ENCODE measurements at places on chromosomes 7 and 10.

GRCh38 chr7:116236020-116236630, 25.8 kb downstream of the TES start:
- DNase-seq: peak; percentile 51

DNA sequence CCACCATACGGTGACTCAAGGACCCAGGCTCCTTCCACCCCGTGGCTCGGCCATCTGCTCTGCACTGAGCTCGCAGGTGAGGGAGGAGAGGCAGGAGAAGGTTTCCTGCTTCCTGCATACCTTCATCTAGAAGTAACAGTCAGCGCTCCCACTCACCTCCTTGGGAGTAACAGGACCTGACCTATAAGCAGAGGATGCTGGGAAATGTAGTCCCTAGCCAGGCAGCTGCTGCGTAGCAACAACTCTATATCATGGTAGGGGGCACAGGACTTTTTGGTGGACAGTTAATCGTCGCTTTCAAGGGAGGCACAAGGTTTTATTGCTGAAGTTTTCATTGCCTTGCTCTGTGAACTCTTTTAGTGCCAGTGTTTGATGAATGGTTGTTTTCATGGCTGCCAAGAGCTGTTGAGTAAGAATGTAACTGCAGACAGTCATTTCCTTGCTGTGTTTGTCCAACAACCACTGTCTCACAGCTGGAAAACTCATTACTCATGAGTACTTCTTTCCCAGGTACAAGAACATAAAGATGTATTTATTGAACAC, 10.2 kb upstream of the ZFYVE27 start:
- no peak for DNase-seq

DNA sequence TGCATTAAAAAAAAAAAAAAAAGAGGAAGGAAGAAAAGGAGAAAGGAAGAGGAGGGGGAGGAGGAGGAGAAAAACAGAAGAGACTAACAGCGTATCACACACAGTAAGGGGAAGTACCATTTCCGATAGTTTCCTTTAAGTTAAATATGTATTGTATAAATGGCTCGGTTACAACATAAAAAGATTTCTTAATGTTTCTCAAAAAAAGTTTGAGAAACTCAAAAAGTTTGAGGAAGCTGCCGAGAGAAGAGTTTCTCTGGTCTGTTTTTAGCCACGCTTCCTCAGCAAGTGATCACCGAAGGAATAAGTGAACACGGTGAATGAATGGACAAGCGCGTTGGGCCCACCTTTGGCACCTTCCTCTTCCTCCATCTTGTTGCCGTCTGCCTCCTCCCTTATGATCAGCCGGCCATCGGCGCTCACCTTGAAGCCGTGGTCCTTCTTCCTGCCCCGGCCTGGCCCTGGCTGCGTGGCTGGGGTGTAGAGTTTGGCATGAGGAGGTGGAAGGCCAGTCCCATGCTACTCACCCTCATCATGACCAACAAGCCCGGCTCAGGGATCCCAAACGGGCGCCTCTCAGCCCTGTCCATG, 31.3 kb upstream of the FRAT2 start:
- DNase-seq: no peak

DNA sequence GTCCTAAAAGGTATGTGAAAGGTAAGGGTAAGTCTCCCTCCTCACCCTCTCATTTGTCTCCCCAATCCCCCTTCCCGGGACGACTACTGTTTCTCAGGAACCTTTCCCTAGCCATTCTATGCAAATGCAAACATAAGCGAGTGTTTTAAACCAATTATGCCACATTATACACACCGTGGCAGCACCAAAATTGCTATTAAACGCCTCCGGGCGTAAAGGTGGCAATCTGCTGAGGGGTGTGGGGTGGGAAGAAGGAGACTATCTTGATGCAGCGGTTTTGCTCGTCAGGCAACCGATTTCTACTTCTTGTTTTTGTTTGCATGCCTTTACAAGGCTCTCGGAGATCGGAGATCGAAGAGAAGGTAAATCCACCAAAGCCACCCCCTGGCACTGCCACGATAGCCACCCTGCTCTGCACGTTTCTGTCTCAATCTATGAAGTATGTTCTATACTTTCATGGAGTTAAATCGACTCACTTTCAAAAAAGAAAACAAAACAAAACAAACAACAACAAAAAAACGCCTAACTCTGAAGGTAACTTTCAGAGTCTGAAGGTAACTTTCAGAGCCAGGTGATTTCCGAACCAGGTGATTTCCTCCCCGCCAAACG, 46.0 kb upstream of the CDK1 start:
- DNase-seq: no peak

- peak; percentile 5 for DNase-seq
Measured at GRCh38 chr10:84360637-84361365, 32.4 kb downstream of the CCSER2 start.

DNA sequence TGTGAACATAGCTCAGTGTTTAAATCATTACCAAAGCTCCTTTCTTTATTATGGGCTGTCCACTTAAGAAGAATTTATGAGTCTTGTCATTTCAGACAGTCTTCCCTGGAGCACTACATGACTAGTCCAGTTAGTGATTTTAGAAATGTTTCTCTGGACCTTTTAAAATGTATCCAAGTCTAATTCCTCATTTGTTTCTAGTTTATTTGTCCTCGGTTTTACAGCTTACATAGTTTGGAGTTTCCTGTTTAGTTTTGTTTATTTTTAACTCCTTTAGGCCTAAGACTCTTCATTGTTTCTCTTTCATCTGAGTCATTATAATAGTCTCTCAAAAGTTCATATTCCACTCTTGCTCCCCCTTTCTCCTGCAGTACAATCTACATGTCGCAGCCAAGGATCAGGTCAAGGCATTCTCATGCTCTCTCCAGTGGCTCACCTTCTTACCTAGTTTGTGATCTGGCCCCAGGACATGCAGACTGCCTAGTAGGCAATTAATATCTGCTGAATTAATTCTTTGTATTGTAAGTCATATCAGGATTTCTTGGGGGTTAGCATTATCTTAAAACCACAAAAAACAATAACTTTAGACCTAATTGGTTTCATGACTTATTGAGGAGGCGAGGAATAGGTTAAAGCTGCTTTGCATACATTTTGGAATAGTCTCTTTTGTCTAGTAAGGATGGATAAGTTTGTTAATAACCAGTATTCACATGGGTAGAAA, 93.8 kb downstream of the MAPK8 start:
- no peak for DNase-seq

- DNase-seq: no peak
Measured at GRCh38 chr10:7700577-7701125, 2.5 kb upstream of the ITIH2 start.

GRCh38 chr10:97876402-97876801, 26.8 kb downstream of the GOLGA7B start:
- DNase-seq: no peak

DNA sequence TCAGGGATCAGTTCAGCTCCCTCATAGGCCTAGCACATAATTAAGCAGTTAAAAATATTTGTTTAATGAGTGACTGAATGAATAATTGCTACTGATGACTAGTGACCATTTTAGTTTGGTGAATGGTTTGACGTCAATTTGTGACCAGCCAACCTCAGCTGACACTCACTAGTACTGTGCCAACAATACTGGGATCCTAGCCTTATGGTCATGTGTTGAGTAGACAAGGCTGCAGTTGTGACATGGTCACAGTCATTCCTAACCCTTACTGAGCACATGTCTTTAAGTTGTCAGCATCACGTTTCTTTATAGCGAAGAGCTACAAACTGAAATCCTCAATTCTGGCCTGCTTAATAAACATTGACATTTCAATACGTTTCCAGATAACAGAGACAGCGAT, 86.9 kb upstream of the SLC26A5 start:
- peak; percentile 62 for DNase-seq

DNA sequence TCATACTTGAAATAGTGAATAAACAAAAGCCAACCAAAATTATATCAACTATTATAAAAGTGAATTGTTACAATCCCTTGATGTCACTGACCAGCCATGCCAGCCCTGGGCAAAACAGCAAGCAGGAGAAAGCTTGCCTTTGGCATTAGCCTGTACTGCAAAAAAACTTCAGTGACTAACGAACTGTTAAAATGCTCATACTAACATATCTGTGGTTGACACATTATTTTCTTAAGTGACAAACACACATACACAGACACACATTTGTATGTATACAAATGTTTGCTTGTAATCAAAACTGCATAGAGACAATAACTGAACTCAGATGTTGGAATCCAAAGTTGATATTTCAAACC, 29.5 kb downstream of the CHCHD3 start:
- DNase-seq: no peak

- no peak for DNase-seq
Measured at GRCh38 chr10:63323701-63324494, 141.9 kb downstream of the JMJD1C start.

DNA sequence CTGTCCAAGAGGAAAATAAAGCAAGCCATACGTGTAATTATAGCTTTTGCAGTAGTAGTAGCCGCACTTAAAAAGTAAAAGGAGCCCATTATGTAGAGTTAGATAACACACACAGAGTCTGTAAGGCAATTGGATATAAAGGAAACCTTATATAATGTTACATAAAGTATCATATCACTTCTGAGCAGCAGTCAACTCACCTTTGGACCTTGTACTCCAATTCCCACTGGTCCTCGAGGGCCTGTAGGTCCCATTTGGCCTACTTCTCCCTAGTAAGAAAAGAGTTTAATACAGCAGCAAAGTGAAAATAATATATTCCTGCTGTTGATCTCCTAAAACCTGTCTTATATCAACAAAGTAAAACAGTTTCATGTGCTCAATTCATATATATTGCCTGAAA, 83.6 kb downstream of the COL28A1 start:
- no peak for DNase-seq

GRCh38 chr7:128405471-128406313, 4.1 kb downstream of the IMPDH1 start:
- no peak for DNase-seq

DNA sequence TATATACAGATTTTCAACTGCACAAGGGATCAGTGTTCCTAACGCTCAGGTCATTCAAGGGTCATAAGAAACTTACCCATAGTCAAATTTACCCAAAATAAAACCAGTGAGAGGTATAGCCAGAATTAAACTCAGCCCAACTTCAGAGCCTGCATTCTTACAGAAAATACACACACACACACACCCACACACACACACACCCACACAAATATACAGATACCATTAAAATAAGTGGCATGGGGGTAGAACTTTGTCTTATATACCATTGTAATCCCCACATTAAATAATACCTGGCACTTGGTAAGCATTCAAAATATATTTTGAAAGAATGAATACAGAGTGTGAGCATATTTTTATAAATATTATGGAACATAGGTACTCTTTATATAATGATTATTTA, 93.8 kb downstream of the CHCHD3 start:
- DNase-seq: no peak

- no peak for DNase-seq
Measured at GRCh38 chr10:132209130-132209529, 22.4 kb downstream of the DPYSL4 start.

DNA sequence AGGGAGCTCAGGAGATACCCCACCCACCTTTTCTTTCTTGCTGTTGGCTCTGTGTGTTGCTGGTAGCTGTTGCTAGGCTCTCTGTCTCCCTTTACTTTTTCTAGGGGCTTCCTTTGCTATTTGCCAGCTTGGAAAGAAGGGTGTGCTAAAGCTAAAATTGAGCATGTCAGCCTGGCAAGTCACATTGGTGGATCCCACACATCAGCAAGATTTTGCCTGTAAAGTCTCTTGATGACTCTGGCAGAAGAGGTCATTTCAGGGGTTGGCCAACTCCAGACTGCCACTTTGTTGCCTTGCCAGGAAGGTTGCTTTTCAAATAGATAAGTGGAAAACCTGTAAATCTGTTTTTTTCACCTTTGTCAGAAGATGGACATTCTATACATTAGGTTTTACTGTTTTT, 9.9 kb downstream of the CCNY start:
- no peak for DNase-seq

- DNase-seq: no peak
Measured at GRCh38 chr10:126911301-126911700, 6.1 kb downstream of the DOCK1 start.

- DNase-seq: no peak
Measured at GRCh38 chr7:94418851-94419250, 24.2 kb downstream of the COL1A2 start.

DNA sequence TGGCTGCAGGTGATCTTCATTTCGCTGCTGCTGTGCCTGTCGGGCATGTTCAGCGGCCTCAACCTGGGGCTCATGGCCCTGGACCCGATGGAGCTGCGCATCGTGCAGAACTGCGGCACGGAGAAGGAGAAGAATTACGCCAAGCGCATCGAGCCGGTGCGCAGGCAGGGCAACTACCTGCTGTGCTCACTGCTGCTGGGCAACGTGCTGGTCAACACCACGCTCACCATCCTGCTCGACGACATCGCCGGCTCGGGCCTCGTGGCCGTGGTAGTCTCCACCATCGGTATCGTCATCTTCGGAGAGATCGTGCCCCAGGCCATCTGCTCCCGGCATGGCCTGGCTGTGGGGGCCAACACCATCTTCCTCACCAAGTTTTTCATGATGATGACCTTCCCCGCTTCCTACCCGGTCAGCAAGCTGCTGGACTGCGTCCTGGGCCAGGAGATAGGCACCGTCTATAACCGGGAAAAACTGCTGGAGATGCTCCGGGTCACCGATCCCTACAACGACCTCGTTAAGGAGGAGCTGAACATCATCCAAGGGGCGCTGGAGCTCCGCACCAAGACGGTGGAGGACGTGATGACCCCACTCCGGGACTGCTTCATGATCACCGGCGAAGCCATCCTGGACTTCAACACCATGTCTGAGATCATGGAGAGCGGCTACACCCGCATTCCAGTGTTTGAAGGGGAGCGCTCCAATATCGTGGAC, 1.3 kb downstream of the CNNM2 start:
- DNase-seq: no peak

DNA sequence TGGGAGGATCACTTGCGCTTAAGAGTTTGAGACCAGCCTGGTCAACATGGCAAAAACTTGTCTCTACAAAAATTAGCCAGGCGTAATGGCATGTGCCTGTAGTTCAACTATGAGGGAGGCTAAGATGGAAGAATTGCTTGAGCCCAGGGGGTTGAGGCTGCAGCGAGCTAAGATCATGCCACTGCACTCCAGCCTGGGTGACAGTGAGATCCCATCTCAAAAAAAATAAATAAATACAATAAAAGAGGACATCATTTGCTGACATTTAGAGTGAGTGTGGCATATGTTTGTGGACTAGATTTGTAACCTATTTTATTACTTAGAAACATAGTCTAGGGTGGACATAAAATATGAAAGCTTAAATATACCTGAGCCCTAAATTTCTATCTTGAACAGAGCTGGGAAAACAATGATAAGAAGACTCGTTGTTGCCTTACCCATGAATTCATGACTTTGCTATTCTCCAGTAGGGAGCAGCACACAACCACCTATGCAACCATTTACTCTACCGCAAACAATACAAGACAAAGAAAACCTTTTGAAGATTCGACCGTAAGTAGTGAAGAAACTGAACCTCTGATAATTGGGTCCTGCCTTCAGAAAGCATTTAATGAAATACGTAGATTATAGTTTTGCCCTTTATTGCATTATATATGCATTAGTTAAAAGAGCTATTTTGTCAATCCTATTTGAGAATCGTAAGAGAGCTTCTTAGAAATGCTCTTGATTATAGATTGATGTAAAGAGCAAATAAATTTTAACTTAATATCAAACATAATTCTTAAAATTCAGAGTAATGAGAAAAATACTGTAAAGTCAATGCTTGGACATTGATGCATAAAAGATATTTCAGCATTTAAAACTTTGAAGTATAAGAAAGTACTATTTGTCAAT, 83.5 kb downstream of the GNAT3 start:
- DNase-seq: peak; percentile 56

GRCh38 chr7:138036135-138036534, 34.2 kb upstream of the CREB3L2 start:
- no peak for DNase-seq

- DNase-seq: no peak
Measured at GRCh38 chr10:1462994-1463633, 274.2 kb downstream of the ADARB2 start.

GRCh38 chr7:19079066-19079465, 38.4 kb downstream of the TWIST1 start:
- DNase-seq: no peak
